ENCODE measurements at places on chromosomes 5 and 9. TPM values are rescaled to one million over a fixed set of nuclear protein-coding genes. Genes with fewer than 3 reads are reported as not detected.

ENG gene
- total RNA-seq, result 0.85 TPM

C5orf52 gene
- total RNA-seq, result not detected

DAP gene
- total RNA-seq, result 14.9 TPM

CAVIN4 gene
- total RNA-seq, result under 0.01 TPM

SHC3 gene
- under 0.01 TPM for total RNA-seq

MYOZ3 gene
- under 0.01 TPM for total RNA-seq

BAAT gene
- total RNA-seq, result 0.24 TPM

GPR150 gene
- 0.24 TPM for total RNA-seq
